GM12891 (cell line): ENCODE measurements at places on chromosomes 4 and X.

- no peak for DNase-seq
Measured at GRCh38 chr4:48173056-48173991, 39.3 kb upstream of the TXK start.

DNA sequence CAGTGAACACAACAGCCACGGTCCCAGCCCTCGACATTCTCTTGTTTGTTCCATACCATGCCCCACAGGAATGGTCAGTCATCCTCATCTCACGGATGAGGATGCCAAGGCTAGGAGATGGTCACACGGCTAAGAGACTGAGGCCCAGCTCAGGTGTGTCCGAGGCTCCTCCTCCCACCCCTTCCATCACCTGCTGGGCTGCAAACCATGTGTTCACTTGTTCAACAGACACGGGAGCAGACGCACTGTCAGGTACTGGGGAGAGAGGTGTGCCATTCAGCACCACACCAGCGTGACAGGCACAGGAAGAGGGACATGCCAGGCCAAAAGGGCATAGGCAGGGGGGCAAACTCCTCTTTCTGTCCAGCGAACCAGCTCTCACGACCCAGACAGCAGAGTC is 45.9 kb downstream of the ABLIM2 start:
- no peak for DNase-seq

- no peak for DNase-seq
Measured at GRCh38 chr4:110198435-110199416, at the start of gene ELOVL6. Gene ELOVL6, minus strand, starts transcription at chr4:110198615. Its CDS starts 280 bp downstream, at chr4:110198335.

DNA sequence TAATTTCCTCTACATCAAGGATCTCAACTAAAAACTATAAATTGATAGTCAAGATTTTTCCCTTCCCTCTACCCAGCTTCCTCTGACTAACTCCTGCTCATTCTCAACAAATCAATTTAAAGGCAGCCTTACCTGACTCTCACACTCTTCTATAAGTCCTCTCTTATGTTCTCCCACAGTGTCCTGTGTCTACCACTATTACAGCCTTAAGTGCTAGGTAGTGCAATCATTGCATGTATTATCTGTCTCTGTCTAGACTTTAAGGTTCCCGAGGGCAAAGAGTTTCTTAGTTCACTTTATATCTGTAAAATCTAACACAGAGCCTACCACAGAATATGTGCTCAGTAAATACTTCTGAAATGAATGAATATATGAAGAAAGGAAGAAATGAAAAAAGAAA is 123.7 kb downstream of the BTC start:
- no peak for DNase-seq

DNA sequence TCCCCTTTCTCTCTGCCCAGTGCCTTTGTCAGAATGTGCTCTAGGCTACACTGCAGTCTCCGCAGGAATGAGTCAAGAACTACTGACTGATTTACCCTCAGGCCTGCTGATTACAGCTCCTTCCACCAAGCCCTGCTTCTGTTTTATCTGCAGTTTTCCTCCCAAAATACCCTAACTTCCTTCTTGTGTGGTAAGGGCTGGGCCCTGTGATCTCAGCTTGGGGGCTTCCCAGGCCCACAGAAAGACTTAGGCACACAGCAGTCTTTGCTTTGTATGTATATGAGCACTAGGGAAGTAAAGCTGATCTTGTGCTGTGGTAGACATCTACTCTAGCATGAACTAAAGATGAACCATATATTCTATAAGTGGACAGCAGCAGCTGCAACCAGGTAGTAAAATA is 18.8 kb downstream of the PAK3 start:
- no peak for DNase-seq

DNA sequence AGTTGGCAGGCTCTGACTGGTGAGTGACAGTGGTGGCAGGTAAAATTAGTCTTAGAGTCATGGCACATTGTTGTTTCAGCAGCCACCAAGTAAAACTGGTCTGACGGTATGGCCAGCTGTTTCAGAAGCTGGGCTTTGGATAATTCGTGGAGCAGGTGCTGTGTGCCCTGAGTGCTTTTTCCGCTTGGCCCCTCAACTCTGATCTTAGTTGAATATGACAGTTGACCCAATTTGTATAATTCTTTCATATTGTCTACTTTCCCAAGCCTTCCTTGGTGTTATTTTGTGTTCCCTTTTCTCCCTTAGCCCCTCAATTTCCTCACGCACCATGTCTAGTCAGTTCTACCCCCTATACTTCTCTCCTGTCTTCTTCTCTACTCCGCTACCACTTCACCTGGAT is 32.0 kb downstream of the CDS1 start:
- DNase-seq, result no peak
